Neural progenitor cell (in vitro differentiated cells): ENCODE measurements at places on chromosomes 12 and 14.

GRCh38 chr14:97113339-97113738, 316.2 kb downstream of the VRK1 start:
- no peak for DNase-seq

- no peak for DNase-seq
Observed at GRCh38 chr14:57482120-57482519, 11.5 kb downstream of the CCDC198 start.

DNA sequence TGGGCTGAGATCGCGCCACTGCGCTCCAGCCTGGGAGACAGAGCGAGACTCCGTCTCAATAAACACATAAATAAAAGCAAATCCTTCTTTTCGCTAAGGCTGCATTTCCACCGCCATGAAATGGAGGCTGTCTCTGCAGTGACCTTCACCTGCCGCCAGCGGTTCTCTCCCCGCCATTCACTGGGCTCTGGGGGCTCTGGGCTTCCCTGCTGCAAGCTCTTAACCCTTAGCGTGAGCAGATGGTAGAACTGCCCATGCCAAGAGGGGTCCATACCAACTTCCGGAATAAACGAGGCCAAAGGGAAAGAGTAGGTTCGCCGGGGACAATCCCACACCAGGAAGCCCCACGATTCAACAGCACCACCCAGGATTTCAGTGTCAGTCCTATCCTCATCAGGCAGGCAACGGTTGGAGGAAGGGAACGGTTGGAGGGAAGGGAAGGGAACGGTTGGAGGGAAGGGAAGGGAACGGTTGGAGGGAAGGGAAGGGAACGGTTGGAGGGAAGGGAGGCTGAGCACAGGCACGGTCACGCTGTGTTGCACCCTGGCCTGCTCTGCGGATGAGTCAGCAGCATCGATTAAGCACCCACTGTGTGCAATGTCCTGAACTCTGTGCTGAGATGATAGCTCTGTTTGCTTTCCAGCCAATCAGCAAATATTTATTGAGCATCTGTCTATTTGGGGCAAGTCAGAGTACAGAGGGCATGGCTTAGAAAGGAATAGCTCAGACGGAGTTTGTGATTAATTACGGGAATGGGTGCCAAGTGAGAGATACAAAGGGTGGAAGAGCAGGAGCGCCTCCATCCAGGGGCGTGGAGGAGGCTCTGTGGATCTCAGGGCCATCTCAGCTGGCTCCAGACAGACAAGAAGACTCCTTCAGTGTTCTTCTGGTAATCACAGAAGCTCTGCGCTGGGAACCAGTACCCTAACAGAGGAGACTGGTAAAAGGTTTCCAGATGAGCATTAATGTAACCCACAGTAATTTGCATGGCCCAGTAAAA, 77.9 kb downstream of the NINJ2 start:
- DNase-seq: no peak

DNA sequence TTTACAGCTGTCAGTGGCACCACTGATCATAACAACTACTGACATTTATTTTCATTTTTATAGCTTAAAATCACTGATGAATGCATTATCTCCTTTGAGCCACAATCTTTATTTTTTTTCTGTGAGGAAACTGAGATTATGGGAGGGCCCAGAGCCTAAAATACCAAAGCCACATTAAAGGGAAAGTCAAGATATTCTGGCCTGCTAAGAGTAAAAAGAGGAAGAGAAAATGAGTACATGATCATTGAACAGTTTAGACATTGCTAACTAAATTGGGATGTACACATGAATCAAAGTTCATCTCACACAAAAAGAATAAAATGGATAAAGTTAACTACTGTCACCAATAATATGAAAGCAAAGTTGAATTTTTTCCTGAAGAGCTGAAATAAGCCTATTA, 170.5 kb upstream of the GARIN2 start:
- no peak for DNase-seq

- DNase-seq: no peak
Observed at GRCh38 chr14:105861985-105862465, 335.6 kb downstream of the TMEM121 start.

DNA sequence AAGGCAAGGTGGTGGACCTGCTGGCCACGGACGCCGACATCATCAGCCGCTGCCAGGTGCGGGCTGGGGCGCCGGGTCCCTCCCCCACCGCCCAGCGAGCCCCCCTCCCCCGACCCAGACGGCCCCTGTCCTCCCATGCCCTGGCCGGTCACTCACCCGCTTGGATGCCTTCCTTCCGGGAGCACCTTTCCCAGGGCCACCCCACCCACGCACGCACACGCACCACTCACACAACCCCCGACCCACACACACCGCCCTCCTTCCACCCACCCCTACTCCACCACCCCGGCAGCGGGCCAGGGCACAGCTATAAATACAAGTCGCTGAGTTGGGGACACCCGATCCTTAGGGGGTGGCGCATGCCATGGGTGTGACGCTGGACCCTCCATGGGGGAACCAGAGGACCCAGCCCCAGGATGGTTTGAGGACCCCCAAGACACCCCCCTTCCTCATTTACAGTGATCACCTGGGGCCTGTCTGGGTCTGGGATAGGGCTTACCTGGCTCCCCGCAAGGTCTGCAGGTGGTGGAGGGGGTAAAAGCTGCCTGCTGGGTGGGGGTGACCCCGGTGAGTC, 465 bp downstream of the ADSS1 start:
- no peak for DNase-seq

- DNase-seq: no peak
Observed at GRCh38 chr12:93094988-93095737, 166.1 kb upstream of the EEA1 start.

GRCh38 chr12:47747596-47748506, 10.8 kb downstream of the RAPGEF3 start:
- no peak for DNase-seq

DNA sequence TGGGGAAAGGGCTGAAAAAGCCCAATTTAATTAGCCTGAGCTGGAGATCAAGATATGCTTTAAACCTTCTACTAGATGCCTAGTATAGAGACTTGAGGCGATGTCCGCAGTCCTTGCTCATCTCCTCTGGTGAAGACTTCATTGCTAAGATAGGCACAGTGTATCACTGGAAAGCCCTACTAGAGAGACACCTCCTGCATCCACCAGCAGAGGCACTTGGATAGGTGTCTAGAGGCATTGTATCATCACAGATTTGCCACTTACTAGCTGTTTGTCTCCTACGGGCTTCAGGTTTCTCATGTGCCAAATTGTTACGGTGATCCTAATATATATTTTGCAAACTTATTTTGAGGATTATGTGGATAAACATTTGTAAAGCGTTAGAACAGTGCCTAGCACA, 1048.5 kb downstream of the GALC start:
- no peak for DNase-seq

DNA sequence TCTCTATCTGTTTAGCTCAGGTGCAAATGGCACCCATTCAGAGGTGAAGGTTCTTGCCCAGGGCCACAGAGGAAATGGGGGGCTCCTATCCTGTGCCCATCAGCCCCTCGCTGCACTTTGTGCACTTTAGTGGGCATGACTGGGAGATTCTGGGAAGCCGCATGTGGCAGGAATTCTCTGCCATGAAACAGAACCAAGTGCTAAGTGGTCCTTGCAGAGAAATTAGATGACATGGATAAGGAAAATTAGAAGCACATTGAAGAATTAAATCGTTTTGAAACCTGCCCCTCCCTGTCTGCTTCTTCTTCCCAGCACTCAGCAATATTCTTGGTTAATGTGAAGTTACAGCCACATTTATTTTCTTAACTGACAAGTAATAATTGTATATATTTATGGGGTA, 185.2 kb upstream of the RTL1 start:
- DNase-seq: no peak

GRCh38 chr12:92432724-92433441, 269.9 kb upstream of the PLEKHG7 start:
- no peak for DNase-seq

DNA sequence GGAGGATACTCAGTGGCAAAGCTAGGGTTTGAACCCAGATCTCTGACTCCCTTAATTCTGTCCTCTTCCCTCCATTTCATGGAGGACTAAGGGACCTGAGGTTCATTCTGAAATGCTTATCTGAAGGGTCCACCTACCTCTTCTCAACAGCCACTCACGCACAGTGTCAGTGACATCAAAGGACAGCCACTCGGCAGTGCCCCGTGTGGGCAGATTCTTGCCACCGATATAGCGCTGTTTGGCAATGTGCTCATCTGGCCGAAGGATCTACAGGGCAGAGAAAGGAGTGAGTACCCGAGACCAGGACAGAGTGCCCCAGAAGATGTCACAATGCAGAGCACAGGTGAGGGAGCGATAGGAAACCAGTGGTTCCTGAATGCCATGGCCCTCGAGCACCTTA, 10.8 kb downstream of the TGFB3 start:
- DNase-seq: no peak
